ENCODE measurements at places on chromosomes 1 and 21.

DNA sequence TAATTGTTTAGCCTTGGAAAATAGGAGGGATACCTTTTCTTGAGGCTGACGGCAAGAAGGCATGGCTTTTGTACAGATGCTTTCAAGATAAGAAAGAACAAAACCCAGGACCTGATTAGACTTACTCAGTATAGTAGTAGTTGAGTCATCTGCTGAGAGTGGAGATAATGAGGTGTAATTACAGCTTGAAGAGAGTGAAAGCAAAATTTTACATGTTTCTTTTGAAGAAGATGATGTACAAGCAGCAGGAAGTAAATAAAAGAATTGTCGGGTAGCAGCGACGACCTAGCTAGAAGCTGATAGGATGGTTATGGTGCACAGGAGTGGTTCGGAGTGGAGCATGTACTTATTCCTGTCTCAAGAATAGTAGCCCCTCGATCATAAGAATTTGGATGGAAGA is 6.6 kb downstream of the ANGPTL1 start:
- no peak for DNase-seq

DNA sequence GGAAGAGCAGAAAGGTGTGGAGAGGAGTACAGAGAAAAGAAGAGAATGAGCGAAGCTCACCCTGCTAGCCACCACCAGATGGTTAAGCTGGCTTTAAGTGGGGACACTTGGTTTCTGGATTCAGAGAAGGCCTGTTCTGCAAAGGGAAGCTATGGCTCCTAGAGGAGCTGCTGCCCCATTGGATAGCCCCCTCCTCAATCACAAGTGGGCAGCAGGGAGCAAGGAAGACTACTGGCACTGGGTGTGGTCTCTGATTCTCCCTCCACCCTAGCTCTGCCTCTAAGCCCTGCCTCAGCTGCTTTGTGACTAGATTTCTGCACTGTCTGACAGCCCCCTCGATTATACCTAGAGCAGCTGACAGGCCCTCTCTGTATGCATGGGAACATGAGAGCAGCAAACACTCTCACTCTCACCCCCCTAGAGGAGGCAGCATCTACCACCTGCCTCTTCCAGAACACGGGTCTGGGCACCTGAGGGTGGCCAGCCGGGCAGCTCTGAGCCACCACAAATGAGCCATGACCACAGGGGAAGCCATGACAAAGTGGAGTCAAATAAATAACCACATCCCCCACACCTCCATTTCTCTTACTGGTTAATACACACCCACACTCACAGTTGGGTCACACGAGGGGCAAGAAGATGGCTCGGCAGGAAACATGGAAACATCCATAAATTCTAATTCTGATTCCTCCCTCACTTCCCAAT is 13.6 kb downstream of the PLEKHA6 start:
- no peak for DNase-seq

GRCh38 chr1:240794046-240794843 is 182.3 kb upstream of the GREM2 start:
- no peak for DNase-seq

DNA sequence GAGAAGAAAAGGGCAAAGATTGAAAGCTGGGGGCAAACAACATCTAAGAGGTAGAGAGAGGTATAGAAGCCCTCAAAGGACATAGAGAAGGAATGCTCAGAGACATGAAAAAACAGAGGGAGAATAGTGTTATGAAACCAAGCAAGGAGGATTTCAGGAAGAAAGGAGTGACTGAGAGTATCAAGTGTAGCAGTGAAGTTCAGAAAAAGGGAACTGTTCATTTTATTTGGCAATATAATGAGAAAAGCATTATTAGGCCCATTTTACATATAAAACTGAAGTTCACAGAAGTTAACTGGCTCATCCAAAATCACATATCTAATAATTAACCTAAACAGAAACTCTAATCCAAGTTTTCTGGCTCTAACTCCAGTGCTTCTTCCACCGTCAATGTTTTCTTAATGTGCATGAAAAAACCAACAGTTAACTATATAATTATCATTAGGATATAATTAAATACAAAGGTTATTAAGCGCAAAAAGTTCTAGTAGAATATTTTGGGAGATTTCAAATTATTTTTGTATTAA is 17.7 kb downstream of the NEXN start:
- no peak for DNase-seq

DNA sequence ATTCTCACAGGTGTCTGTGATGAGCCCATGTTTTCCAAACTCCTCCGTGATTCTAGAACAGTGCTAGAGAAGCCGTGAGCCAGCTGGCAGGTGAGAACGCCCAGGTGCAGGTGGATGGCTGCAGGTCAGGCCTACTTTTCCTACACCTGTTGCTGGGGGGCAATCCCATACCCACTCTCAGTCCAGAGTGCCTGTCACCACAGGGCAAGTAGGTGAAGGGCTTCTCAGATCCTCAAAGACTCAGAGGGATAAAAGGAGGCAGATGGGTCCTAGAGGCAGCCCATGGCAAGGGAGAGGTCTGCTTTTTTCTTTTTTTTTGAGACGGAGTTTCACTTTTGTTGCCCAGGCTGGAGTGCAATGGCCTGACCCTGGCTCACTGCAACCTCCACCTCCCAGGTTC is 50.7 kb upstream of the H6PD start:
- DNase-seq: no peak

DNA sequence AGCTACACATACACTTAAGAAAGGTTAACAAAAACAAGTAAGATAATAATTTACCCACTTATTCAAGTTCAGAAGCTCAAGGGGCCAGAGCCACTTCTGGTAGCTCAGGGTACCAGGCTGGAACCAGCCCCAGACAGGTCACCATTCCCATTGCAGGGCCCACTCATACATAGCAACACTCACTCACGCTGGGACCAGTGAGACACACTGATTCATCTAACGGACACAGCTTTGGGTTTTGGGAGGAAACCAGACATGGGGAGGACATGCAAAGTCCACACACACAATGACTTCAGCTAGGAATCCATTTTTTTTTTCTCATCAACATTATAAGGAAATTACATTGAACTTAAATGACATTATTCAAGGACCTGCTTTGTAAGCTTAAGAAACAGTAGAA is 169.1 kb downstream of the ZC3H11B start:
- no peak for DNase-seq

All from CD4-positive, alpha-beta T cell treated with Interleukin-17A for 1 hour (primary cell).